Cortex of kidney (tissue), 1 donor: ENCODE measurements at places on chromosomes 12 and 14.

GRCh38 chr14:91098591-91098990 lies 15.3 kb upstream of the DGLUCY start:
- DNase-seq = no peak

- no peak for DNase-seq
Measured at GRCh38 chr12:81942594-81942993, 183.4 kb upstream of the PPFIA2 start.

DNA sequence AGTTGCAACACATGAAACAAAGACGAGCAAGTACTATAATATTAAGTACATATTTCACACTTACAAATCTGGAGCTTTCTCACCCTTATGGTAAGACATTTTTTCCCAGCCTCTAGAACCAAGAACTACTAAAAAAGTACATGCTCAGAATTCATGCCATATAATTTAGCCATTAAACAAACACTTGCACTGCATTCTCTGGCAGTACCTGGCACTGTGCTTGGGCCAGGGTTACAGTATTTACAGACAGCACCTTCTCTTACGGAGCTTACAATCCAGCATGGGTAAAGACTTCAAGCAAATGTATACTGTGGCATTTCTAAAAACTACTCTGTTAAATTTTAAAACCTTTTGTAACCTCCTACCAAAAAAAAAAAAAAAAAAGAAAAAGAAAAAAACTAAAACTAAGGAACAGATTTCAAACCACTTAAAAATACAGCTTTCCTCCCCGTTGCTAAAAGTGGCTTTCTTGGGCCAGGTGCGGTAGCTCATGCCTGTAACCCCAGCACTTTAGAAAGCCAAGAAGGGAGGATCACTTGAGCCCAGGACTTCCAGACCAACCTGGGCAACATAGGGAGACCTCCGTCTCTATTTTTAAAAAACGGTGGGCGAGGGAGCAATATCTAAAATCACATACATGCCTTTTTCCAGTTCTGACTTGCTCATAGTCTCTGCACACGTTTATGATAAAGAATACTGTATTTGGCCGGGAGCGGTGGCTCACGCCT lies 956 bp downstream of the GNPTAB start:
- DNase-seq = no peak

- DNase-seq = no peak
Measured at GRCh38 chr12:51766067-51766676, 82.3 kb downstream of the FIGNL2 start.

DNA sequence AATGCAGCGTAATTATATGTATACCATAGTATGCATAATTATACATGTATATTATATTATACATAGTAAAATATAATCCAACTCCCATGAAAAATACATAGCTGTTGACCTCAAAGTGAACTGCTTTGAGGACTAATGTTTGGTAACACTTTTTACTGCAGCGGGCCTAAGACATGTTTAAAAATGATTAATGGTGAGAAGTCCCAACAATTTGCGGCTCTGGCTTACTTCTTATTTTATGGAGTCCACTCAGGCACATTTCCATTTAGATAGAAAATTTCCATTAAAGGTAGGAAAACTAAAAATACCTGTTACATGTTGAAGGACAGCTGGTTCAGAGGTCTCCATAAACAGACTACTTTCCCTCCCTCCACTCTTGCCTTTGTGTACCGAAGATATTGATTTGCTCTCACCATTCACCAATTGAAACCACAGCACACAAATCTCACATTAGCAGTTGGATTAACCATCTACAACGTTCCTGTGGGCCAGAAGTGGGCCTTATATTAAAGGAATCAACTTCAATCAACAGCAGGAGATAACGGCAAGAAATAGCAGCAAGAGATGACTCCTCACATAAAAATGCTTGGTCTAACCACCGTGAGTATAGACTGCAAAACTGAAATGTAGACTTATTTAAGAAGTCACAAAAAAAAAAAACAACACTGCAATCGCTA lies 14.1 kb upstream of the NT5DC3 start:
- no peak for DNase-seq

DNA sequence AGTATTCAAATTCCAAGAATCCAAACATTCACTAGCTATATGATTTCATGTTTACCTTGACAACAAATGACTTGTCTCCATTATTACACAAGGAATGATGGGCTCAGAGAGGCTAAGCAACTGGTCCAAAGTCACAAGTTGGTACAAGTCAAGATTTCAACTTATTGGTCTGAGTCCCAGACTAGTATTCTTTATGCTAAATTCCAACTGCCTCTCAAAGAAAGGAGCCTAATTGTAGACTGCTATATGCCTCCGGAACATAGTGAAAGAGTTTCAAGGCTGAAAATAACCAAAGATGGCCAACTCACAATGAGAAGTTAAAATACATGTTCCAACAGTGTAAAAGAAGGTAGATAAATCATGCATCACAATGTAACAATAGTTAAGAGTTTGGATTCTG lies 7.5 kb downstream of the BTG1 start:
- DNase-seq = no peak

- no peak for DNase-seq
Measured at GRCh38 chr12:124740691-124741137, 123.0 kb downstream of the SCARB1 start.

DNA sequence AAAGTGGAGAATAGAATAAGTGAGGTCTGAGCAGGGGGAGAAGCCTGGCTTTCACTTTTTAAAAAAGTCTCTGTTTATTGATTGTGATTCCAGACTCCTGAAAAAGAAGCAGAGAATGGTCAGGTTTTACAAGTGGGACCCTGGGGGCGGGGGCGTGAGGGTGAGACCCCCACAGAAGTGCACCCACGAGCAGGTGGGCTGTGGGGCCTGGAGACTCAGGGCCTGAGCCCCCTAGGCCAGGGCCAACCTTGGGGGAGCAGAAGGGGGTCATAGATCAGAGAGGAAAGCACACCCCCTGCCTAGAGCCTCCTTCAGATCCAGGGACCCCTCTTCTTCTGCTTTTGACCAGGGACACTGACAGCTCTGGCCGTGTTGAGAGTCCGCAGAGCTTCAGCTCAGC lies 180.3 kb downstream of the ADGRD1 start:
- no peak for DNase-seq

DNA sequence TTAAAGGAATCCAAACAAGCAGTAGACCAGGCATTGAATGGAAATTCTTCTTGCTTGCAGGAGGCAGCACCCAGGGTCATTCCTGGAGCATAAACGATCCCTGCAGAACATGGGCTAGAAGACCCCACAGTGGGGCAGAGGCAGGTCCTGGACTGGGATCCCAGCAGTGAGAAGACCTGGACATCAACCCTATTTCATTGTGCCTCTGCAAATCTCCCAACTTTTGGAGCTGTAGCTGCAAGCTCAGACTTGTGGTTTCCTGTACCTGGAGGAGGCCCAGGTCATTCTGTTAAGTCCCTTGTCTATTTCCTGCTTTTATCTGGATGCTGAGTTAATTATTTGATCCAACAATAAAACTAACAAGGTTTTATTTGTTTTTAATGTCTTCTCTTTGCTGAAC lies 61.7 kb downstream of the CALM1 start:
- DNase-seq = no peak

DNA sequence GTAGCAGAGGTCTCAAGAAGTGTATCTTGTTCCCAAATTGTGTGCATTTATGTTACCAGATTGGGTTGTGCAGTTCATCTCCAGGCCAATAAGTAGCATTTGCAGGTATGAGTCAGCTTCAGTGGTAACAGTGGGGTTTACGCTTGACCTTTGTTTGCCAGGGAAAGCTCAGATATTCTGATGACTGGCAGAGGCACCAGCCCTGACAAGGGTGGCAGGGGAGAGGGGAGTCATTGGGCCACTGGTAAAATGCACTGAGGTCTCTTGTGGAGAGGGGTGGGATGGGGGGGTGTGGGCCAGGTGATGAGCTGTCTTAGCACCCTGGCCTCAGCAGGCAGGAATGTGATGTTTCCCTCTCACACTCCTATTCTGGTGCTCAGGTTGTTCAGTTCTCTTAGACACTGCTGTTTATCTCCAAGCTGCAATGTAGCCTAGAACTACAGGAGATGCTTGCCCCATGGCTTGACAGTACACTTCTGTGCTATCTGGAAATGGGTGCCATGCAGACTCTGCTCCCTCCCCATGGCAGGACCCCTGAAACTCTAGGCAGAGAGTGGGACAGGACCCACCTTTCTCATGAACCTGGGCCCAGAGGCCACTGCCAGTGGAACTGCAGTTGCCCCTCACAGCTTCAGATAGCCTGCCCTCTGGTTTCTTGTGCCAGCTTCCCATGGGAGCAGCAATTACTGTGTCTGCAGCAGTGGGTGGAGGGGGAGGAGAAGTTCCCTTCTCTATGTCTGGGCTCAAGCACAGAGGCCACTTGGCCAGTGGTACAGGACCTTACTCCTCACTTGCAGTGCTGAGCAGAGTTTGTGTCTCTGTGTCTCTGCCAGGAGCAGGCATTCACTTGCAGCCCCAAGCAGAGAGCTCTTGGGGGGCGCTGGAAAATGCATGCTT lies 31.9 kb downstream of the USP15 start:
- DNase-seq = no peak

GRCh38 chr12:53105256-53105655 lies 2.0 kb downstream of the SOAT2 start:
- no peak for DNase-seq

- no peak for DNase-seq
Measured at GRCh38 chr14:88791629-88792472, 902 bp downstream of the EML5 start.

DNA sequence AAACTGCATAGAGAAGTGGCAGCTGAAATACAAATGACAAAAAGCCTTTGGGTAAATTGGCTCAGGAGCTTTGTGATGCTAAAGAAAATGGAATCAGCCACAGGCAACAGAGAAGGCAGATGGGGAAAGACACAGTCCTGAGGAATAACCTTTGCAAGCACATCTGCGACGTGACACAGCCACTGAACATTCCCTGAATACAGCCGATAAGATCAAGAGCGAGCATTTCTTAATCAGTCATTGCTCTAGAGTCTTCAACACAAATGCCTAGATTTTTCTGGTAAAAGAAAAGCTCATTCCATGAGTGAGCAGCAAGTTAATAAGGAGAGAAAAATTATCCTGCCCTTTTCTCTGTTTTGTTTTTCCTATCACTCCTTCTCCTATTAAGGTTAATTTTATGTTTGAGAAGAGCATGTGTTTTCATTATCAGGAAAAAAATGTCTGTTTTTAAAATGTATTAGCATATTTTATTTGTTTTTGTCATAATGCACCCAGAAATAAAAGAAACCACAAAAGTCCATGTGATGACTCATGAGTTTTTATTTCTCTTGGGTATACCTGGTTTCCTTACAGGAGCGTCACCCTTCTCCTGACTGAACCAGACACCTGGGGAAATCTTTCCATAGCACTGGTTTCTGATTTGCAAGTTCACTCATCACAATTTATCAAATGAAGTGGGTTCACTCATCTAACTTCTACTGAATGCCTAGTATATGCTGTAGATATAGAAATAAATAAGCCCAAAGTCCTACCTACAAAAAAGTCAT lies 45.4 kb upstream of the PCED1B start:
- DNase-seq = no peak

- no peak for DNase-seq
Measured at GRCh38 chr14:80718940-80719339, 222.6 kb downstream of the CEP128 start.

DNA sequence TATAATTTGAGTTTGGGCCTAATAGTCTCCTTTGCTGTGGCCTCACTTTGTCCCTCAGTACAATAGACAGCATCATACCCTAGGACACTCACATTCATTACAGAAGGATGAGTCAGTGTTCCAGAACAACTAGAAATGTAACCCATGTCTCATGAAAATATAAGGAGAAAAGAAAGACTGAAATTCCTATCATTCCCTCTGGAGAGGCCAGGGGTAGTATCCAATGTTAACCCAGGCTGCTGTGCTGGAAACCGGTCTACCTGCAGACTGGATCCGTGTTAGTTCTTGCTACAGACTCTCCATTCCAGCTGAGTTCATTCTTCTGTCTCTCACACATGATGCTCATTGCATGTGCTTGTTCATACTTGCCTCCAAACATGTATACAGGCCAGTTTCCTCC lies 75.8 kb upstream of the HOXC13 start:
- DNase-seq = no peak

- no peak for DNase-seq
Measured at GRCh38 chr14:50774542-50775267, 56.3 kb downstream of the NIN start.

DNA sequence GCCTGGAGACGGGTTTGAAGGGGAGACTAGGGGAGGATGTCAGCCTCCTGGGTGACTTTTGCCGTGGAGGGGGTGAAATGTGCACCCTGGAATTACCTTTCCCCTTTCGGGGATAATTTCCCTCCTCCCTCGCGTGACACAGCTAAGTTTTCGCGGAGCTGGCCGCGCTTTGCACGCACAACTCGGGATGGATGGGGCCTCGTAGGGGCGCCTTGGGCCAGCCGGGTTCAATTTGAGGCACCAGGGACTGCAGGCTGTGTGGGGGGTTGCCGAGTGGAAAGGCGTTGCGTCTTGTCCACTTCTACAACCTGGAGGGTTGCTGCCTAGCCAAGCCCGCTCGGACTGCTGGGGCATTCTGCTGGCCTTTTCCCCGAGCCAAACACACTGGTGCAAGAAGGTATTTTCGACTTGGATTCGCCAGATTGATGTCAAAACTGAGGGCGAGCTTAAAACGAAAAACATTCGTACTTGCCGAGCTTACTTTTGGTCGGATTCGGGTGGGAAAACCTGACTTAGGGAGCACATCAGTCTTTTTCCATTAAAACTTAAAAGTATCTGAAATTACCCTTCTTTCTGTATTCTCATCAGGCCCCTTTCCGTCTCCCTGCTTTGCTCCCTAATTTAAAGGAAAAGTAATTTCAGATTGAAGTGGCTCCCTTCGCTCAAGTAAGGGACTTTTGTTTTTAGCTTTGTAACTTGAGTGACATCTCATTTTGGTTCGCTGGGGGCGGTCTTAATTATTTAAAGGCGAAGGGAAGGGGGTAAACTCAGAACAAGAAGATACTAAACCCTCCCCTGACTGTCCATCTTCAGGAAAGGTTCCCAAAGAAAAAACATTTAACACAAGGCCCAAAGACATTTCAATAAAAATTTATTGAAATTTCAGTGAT lies 14.3 kb downstream of the TBX3 start:
- no peak for DNase-seq

DNA sequence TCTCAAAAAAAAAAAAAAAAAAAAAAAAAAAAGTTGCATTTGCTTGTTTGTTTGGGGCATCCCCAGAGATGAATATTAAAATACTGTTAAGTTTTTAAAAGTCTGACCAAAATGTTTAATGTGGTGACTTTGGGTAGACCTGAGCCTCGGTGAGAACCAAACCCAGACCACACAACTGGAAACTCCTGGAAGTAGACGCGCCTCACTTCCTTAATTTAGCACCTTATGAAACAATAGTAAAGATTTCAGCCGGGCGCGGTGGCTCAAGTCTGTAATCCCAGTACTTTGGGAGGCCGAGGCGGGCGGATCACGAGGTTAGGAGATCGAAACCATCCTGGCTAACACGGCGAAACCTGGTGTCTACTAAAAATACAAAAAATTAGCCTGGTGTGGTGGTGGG lies 9.3 kb downstream of the NFKBIA start:
- no peak for DNase-seq
